ENCODE measurements at places on chromosomes 7 and 10. TPM values are rescaled to one million over a fixed set of nuclear protein-coding genes. Genes with fewer than 3 reads are reported as not detected.

Gene GRM8
- total RNA-seq: 22.1 TPM

Gene ABCB1
- total RNA-seq: 39.2 TPM

Gene OR6B1
- not detected for total RNA-seq

Gene PPP1R3A
- 0.10 TPM for total RNA-seq

Gene PBLD
- 7.9 TPM for total RNA-seq

Gene SPAM1
- total RNA-seq: not detected

Gene SH2D4B
- 0.11 TPM for total RNA-seq

Gene CHN2
- total RNA-seq: 17.9 TPM

Gene MDH2
- 54.6 TPM for total RNA-seq

Gene ZC3HAV1L
- total RNA-seq: 10.6 TPM

Gene ANKRD2
- 0.89 TPM for total RNA-seq

Gene WIPF3
- 4.5 TPM for total RNA-seq

Gene TMEM139
- 0.59 TPM for total RNA-seq

Gene TMEM213
- not detected for total RNA-seq

Gene LIPM
- not detected for total RNA-seq

Gene BMI1
- total RNA-seq: 46.4 TPM

Gene CRPPA
- 10.4 TPM for total RNA-seq

Gene GBX1
- 1.3 TPM for total RNA-seq

Gene COL17A1
- total RNA-seq: 0.61 TPM

Gene GPER1
- total RNA-seq: 12.2 TPM

Gene CXCL12
- total RNA-seq: 103 TPM

Gene SPDYE1
- total RNA-seq: not detected

Gene RET
- total RNA-seq: 49.9 TPM

Gene CFAP43
- 15.0 TPM for total RNA-seq

Gene ELMO1
- 87.1 TPM for total RNA-seq

Gene LLCFC1
- total RNA-seq: not detected

Gene PLEKHS1
- 0.11 TPM for total RNA-seq

Gene AGAP5
- total RNA-seq: 10.1 TPM

Gene SCART1
- 1.7 TPM for total RNA-seq

Gene ACTR3C
- 5.8 TPM for total RNA-seq

Gene PRPS1L1
- total RNA-seq: not detected

Gene PNLIP
- 0.11 TPM for total RNA-seq

Gene KDM7A
- total RNA-seq: 16.8 TPM

All from spinal cord (tissue), 10 donors.